ENCODE measurements at places on chromosomes 1 and 21.

DNA sequence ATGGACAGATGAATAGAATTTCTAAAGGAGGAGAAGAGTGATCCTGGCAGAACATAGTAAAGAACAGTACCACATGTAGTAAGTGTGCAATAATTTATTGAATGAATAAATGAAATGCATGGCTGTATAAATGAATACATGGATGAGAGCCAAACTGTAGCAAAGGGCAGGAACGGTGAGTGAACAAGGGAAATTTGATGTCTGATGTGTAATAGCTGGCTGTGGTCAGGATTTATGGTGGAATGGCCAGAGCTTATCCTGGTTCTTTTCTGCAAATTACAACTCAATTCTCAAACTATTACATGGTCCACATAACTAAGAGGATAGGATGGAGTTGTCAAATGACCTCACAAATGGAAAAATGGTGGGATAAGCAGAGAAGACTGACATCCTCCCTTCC lies 43.2 kb upstream of the ARHGAP29 start:
- no peak for DNase-seq

- no peak for DNase-seq
These were observed 37.4 kb upstream of the WASF2 start for GRCh38 chr1:27527223-27527889.

- peak; percentile 61 for DNase-seq
These were observed 23.3 kb downstream of the CYP2J2 start for GRCh38 chr1:59903141-59903754.

DNA sequence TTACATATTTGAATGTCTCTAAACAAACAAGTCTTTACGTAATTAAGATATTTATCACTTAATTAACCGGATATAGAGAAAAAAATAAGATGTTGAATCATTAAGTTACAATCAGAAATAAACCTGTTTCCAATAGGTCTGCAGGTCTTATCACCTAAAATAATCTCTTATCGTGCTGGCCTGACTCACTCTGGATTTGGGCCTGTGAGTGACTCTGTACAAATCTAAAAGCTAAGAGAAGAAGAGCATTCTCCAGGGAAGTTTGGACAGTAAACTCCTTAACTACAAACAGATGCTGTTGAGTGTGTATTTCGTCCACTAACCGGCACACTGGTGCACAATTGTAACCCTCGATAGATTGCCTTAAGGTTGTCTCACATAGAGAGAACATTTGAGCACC lies 25.3 kb downstream of the CEP104 start:
- DNase-seq: no peak

GRCh38 chr21:33670076-33670978 lies 28.0 kb downstream of the ITSN1 start:
- no peak for DNase-seq

DNA sequence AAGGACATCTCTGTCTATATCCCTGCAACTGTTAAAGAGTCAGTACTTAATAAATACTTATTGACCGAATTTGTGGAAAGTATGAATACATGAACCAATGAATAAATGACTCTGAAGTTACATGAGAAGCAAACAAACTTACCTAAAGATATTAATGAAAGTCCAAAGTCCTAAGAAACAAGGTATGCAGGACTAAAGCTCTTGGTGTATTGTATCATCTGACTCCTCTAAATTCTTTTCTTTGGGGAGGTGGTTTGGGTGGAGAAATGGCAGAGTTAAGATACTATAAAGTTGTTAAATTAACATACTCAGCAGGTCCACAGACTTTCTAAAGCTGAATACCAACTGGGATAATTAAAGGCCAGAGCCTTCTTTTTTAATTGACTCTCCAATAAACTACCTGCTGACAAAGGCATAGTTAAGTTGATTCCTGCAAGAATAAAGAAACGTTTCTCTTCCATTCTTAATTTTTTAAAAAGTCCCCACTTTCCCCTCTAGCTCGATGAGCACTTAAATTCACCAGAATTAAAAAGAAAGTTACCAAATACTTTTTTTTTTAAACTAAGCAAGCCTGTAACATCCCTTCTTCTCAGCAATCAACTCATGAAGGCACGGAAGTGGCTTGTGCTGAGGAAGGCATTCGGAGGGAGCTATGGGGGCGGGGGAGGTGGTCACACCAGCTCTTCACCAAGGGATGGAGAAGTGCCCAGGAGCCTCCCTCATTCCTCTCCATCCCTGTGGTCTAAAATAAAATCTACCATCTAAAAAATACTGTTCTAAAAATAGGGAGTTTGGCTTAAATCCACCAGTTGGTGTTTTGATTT lies 61.1 kb downstream of the GADD45A start:
- peak; percentile 39 for DNase-seq

GRCh38 chr1:9435854-9436640 lies 103.2 kb upstream of the SLC25A33 start:
- DNase-seq: no peak

DNA sequence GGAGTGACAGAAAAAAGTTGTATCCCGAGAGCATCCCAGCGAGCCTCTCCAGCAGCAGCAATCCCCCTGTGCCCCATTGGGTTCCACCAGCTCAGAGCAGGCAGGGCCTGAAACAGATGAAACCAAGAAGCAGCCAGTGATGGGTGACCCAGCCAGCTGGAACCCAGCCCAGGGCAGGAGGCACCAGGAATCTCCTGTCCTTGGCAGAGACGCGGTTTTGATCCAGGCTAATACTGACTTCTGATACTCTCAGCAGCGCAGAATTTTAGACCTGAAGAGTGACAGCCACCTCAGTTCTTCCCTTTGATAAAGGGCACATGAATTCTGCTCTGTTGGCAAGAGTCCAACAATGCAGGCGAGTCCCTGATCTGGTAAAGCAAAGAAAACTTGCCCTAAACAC lies 11.4 kb upstream of the OLIG1 start:
- DNase-seq: no peak

DNA sequence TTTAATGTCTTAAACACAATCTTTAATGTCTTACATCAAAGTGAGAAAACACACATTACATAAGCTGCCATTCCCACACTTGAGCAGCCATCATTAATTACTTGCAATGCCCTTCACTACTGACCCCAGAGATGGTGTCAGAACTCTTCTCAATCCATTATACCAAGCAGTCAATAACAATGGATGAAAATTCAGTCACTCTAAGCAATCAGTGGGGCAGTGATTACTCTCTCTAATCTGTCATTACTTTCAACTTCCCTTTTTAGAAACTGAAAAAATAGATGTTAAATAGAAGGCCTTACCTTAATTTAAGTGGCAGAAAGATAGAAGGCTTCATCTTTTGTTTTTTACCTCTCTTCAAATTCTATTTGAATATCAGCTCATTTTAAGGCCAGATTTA lies 9.7 kb upstream of the FRRS1 start:
- DNase-seq: no peak
